ENCODE measurements at places on chromosomes 3 and 15.

DNA sequence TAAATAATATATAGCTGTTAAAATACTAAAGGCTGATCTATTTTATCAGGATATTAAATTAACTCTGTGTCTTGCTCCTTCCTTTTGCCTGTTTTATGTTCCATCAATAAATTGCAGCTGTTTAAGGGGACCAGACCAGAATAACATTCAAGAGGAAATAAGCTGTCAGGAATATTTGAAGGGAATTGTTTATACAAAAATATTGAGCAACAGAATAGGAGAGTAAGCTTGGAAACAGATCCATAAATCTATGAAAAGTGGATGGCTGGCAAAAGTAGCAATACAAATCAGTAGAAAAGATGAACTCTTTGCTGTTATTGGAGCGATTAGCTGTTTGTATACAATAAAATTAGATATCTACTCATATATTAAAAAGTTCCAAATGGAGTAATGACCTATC is 36.2 kb upstream of the PLSCR2 start:
- DNase-seq = no peak

- no peak for DNase-seq
Observed at GRCh38 chr3:142027735-142028134, 121.6 kb downstream of the TFDP2 start.

DNA sequence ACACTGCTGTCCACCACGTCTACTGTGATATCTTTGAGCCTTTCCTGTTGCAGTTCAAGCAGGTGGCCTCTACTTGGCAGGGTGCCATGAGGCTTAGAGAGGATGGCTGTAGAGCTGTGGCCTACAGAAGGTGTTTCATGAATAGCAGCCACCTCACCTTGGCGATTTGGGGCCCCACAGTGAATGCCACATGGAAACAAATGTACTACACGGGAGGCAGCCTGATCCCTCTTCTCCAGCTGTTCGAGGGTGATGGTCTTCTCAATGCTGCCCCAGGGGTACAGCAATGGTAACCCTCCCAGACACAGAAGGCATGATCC is 70.7 kb downstream of the FAM43A start:
- DNase-seq = no peak

GRCh38 chr3:156037356-156037755 is 83.0 kb upstream of the KCNAB1 start:
- no peak for DNase-seq

- no peak for DNase-seq
Observed at GRCh38 chr3:194817936-194818335, 132.3 kb downstream of the FAM43A start.

- DNase-seq = no peak
Observed at GRCh38 chr3:66800941-66801545, 197.1 kb upstream of the KBTBD8 start.

GRCh38 chr3:138180375-138181029 is 5.8 kb upstream of the DBR1 start:
- peak; percentile 14 for DNase-seq

DNA sequence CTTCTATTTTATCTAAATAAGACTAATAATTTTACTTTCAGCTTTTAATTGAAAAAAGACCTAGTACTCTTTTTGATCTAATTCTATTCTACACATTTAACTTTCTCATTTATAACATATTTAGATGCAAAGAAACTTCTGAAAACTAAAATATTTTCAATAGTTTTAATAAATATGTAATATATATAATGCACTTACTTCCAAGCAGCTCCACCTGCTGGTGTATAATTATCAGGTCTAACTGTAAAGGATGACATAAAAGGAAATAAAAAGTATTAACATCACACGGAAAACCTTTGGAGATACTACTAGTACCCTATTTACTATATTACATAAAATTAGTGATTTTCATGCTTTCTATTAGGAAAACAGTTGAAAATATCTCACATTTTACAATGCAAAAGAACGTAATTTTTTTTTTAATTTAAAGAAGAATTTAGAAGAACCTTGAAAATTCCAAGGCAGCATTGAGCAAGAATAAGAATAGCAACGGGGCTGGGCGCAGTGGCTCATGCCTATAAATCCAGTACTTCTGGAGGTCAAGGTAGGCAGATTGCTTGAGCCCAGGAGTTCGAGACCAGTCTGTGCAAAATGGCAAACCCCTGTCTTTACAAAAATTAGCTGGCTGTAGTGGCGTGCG is 10.2 kb downstream of the PLSCR5 start:
- no peak for DNase-seq

- DNase-seq = no peak
Observed at GRCh38 chr3:189849262-189849661, 218.1 kb downstream of the TP63 start.

DNA sequence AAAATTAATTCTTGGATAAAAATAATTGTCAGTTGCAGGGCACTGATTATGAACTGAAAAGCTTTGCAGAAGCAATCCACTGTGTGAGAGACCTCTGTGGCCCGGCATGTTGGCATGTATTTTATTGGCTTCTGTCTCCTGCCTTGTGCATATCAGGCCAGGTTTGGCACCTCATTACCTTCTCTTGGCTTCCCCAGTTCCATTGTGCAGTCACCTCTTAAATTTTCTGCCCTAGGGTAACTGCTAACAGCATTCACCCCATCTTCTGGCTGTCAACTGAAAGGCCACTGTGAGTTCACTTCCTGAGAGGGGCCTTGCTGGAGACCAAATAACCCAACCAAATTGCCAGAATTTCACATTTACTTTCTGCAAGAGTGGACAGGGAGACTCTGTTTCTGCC is 92.7 kb upstream of the RARB start:
- no peak for DNase-seq

DNA sequence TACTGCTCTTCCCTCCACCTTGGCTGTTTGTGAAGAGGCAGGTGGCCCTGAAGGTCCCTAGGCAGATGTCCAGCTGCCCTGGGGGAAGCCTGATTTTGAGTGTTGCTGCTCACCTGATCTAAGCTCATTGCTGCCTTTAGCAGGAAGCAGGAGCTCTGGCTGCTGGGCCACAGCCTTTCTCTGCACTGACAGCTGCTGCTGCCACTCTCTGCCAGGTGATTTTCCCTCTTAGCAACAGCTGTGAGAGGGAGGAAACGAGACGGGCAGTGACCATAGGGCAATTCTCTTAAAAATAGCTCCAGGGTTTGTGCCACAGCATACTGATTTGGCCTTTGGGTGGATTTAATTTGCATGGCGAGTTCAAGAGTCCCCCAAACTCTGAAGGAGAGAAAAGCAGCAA is 415.8 kb upstream of the SEMA6D start:
- no peak for DNase-seq

- no peak for DNase-seq
Observed at GRCh38 chr15:31037731-31038477, 46.5 kb upstream of the MTMR10 start.

- DNase-seq = no peak
Observed at GRCh38 chr15:101615414-101615985, 36.7 kb downstream of the TM2D3 start.

- no peak for DNase-seq
Observed at GRCh38 chr15:96732704-96733103, 402.2 kb downstream of the NR2F2 start.

- DNase-seq = no peak
Observed at GRCh38 chr3:149810846-149811245, 2.2 kb upstream of the RNF13 start.

DNA sequence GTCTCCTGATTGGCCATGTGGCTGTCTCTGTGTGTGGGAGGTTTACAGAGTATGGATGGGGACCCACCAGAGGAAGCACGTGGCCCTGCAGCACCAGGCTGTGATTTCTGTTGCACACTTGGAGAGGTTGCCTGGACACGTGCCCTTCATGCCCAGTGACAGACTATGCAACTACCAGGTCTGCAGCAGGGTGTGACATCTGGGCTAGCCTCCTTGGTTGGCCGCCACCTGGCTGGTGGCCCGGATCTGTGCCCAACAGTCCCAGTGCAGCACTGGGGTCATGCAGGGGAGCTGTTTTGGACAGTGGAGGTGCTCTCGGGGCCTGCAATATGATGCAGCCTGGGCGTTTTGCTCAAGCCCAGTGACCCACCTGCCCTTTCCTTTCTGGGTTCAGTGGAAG is 212.5 kb downstream of the UBE3A start:
- DNase-seq = no peak

GRCh38 chr15:42858540-42858939 is 62.0 kb downstream of the TTBK2 start:
- no peak for DNase-seq
